ENCODE measurements at places on chromosomes 13 and 19.

- DNase-seq: no peak
Observed at GRCh38 chr13:44575741-44576350, at the start of gene TSC22D1. Gene TSC22D1 (minus strand): TSS chr13:44576330. CDS start chr13:44576074, 256 bp downstream.

GRCh38 chr13:106597749-106598395 is 29.9 kb upstream of the ARGLU1 start:
- DNase-seq: no peak

- DNase-seq: peak; percentile 12
Observed at GRCh38 chr19:28878862-28879566, 333.9 kb downstream of the UQCRFS1 start.

DNA sequence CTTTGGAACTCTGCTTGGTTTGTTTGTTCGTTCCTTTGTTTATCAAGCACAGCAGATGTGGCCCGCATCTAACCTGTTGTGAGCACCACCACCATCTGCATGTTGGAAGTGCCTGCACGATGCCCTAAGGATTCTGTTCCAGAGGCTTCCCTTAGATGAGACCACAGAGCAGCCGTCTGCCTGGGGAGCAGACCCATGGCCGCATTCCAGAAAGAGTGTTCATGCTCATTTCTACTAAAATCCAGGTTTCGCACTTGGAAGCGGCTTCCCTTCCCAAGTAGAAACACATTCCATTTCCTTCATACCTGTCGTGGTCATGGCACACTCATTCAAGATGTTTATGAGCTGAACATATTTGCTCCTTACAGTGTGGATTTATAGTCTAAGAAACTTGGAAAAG is 27.2 kb downstream of the COL4A2 start:
- DNase-seq: no peak

- DNase-seq: no peak
Observed at GRCh38 chr19:7579182-7579581, 16.5 kb upstream of the CAMSAP3 start.

DNA sequence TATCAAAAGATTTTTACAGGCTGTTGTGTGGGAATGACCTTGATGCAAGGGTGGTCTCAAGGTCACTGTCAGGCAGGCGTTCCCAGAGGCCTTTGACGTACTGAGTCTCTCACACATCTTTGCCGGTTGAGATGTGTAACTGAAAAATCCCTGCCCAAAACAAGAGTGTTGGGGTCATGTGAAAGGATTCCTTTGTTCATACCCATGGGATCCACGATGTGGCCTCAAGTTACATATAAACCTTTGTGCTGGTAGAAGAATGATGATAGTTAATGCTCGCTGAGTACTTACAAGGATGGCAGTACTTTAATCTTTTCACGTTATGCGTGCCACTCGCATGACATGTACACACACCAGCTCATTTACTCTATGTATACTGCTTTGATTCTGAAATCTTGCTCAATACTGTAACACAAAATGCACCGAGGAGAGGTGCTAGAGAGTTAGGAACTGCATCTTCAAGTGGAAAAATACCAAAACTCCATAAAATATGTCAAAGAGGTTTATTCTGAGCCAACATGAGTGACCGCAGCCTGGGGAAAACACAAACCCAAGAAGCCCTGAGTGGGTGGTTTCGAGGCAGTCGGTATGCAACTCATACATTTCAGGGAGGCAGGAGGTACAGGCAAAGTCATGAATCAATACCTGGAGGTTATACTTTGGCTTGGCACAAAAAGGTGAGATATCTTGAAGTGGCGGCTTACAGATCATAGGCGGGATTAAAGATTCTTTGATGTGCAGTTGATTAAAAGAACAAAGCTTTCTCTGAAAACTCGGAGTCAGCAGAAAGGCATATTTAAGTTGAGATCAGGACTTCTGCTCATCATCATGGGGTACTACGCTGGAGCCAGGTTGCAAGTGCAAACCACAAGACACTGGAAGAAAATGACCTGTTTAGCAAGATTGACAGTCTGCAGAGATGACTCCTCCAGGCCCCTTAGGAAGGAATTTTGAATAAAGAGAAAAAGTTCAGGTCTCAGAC is 87.4 kb upstream of the ARHGEF7 start:
- DNase-seq: no peak

DNA sequence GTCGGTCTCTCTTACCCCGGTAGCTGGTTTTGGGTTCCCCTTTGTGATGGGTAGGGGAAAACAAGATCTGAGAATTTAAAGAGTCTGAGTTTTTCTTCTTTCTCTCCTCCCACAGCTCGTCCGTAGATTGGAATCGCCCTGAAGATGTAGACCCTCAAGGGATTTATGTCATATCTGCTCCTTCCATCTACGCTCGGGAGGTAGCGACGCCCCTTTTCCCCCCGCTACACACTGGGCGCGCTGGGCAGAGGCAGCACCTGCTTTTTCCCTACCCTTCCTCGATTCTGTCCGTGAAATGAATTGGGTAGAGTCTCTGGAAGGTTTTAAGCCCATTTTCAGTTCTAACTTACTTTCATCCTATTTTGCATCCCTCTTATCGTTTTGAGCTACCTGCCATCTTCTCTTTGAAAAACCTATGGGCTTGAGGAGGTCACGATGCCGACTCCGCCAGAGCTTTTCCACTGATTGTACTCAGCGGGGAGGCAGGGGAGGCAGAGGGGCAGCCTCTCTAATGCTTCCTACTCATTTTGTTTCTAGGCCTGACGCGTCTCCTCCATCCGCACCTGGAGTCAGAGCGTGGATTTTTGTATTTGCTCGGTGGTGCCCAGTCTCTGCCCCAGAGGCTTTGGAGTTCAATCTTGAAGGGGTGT is 7.1 kb upstream of the SELENOV start:
- DNase-seq: no peak

DNA sequence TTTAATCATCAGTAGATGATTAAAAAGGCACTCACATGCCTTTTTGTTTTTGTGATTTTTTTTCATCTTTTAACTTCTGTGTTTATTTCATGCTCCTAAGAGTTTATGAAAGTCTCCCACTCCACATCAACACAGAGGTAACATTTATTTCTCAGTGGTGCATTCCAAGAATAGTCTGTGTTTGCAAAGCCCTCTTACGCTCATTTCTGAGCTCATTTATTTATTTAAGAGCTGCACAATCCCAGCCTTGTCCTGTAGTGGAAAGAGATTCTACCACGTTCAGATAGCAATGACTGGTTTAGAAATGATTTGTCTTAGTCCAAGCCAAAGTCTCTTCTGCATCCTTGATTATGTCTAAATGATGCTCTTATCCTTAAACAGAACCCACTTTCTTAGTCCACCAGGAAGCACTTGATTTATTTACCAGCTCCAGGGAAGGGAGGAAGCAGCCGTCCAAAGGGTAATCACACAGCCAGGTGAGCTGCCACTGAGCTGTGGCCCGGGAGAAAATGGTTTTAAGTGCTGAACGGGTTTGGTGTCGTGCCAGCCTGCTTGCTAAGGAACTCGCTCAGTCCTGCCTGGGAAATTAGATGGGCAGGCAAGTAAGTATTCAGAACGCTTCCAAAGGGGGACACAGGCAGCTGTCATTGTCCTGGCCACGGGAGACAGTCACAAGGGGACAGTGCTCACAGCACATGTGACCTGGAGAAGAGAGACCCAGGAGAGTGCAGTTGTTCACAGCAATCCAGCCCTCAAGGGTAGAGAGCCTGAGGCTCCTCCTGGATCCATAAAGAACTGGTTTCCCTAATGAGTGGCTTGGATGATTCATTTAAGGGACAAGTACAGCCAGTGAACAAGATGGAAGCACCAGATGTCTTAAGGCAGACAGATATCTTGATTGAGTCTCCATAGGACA is 131.8 kb upstream of the WASF3 start:
- DNase-seq: no peak

DNA sequence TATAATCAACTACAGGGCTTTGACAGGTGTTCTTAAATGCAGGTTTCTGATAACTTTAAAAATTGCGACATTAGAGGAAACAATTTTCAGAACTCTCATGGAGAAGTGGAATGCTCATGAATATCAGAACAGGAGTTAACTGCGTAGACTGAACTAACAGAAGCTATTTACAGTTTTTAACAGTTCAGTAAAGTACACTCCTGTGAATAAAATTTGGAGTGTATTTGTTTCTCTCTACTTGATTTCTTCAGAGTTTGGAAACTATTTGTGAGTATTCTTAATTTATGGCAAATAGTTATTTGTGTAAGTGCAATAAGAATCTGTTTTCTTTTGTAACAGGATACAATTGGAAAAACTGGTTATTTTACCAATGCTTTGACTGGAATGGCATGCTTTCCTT is 114.4 kb downstream of the TNFRSF19 start:
- no peak for DNase-seq

DNA sequence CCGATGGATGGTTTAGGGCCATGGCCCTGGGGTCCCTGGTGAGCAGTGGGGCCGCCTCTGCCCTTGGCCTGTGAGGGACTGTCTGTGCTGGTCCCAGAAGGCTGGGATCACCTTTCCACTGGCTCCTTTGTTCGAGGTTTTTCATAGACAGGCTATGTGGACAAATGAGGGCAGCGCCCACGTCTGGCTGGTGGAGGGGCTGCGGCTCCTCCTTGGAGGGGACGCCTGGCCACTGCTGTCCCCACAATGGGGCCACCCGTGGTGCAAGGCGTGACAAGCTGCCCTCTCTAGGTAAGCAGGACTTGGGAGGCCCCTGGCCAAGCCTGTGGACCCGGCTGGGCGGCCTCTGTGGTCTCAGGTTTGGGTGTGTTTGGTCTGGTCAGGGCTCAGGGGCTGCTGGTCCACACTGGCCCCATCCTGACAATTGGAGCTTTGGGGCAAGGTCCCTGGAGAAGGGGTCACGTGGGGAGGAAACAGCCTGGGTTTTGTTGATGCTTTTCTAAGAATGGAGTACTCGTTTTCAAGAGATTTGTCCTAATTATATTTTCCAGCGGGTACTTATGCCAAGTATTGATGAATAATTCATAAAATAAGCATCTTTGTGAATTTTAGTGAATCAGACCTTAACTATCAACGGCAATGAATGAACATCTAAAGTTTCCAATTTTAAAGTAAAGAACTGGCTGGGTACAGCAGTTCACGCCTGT is 33.3 kb downstream of the MCF2L start:
- DNase-seq: no peak

DNA sequence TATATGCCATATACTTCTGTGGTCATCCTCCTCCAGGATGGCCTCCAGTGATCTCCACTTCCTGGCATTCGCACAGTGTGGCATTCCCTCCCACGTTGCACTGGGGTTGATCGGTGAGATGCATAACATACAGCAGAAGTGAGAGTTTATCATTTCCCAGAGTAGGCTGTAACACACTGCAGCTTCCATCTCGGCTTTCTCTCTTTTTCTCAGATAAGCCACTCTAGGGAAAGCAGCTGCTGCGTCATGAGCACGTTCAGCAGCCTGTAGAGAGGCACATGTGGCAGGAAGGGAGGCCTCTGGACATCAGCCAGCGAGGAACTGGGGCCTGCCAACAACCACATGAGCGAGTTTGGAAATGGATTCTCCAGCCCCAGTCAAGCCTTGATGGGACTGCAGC is 807.1 kb downstream of the DIAPH3 start:
- DNase-seq: no peak

DNA sequence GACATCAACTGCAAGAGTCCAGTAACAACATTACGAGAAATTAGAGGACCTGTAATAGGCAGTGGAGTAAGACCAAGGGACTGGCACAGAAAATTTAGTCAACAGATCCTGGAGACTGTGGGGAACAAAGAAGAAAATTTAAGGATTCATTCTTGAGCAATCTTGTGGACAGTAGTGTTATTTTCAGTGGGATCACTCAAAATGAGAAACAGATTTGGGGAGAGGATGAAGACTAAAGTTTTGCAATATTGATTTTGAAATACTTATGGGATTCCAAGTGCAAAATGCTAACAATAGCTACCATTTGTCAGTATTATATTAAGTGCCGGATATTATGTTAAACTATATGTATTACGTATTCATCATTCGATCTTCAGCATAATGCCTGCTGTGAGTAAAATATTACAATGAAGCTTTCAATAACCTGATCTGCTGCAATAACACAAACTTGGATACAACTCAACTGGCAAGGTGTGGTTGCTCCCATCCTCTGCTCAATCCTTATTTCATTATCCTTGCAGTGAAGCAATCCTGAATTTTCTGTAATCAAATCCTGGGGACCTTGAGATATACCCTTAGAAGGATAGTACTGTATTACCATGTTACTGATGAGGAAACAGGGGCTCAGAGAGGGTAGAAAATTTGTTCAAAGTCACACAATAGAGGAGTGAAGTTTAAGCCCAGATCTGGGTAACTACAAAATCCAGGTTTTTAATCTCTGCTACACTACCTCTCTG is 84.2 kb downstream of the SACS start:
- no peak for DNase-seq

GRCh38 chr13:32838945-32839344 is 177.3 kb upstream of the KL start:
- no peak for DNase-seq

Data from activated CD4-positive, CD25-positive, alpha-beta regulatory T cell (primary cell).